ENCODE measurements at places on chromosomes 16 and 17.

DNA sequence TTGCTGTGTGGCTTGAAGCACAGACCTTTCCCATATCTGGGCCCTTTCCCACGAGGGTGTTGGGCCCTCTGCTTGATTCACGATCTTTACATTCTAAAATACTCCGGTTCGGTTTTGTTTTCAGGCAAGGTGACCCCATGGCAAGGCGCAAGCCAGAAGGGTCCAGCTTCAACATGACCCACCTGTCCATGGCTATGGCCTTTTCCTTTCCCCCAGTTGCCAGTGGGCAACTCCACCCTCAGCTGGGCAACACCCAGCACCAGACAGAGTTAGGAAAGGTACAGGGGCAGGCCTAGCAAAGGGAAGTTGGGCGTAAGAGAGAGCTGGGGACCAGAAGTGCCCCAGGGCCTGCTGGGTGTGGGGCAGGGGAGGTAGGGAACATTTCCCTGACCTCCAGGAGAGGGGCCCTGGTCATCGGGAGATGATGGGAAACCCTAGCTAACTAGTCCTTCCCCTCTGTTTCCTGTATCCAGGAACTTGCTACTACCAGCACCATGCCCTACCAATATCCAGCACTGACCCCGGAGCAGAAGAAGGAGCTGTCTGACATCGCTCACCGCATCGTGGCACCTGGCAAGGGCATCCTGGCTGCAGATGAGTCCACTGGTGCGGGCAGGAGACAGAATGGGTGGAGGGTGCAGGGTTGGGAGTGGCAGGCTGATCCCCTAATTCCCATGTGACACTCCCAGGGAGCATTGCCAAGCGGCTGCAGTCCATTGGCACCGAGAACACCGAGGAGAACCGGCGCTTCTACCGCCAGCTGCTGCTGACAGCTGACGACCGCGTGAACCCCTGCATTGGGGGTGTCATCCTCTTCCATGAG, 1.4 kb downstream of the ALDOA start:
- peak; percentile 14 for DNase-seq

DNA sequence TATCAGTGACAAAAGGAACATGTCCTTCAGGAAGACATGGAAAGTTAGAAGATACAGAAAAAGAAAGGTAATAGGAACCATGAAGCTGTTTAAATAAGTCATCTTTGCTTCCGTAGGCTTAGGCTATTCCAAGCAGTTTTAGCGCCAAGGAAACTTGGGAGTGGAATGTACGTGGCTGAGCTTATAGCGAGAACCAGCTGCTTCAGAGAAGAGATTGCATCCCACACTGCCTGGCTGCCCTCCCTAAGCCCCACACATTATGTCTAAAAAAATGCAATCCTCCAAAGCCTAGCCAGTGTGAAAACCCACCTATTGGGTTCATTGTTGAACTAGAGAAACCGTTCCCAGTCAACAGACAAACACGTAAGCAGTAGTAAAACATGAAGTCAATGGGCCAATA, 149.9 kb downstream of the SLC39A11 start:
- DNase-seq: no peak

DNA sequence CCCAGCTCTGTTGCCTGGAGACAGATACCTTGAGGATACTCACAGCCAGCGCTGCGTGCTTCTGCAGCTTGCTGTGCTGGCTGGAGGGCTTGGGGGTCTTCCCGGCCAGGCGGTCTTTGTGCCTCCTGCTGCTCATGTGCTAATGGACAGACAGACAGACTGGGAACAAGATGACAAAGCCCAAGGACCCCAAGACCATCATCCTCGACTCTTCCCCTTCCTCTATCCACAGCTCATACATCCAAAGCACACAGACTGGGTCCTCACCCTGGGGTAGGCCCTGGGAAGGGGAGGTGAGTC, 7.7 kb downstream of the NKIRAS2 start:
- no peak for DNase-seq

DNA sequence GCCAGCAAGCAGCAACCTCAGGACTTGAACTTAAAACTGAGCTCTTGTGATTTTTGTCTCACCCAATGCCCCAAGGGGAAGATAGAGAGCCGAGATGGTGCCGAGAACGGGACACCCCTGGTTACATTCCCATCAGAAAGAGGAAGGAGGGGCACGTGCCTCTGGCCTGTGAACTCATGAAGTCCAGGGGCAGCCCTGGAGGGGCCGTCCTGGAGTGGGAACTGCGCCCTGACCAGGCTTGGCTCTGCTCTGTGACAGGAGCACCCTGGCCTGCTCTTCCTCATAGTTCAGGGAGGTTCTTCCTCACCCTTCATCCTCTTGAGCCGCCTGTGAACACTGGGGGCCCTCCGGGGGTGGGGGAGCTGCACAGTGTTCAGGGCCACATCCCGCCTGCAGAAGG, 130.3 kb upstream of the FOXF1 start:
- no peak for DNase-seq

DNA sequence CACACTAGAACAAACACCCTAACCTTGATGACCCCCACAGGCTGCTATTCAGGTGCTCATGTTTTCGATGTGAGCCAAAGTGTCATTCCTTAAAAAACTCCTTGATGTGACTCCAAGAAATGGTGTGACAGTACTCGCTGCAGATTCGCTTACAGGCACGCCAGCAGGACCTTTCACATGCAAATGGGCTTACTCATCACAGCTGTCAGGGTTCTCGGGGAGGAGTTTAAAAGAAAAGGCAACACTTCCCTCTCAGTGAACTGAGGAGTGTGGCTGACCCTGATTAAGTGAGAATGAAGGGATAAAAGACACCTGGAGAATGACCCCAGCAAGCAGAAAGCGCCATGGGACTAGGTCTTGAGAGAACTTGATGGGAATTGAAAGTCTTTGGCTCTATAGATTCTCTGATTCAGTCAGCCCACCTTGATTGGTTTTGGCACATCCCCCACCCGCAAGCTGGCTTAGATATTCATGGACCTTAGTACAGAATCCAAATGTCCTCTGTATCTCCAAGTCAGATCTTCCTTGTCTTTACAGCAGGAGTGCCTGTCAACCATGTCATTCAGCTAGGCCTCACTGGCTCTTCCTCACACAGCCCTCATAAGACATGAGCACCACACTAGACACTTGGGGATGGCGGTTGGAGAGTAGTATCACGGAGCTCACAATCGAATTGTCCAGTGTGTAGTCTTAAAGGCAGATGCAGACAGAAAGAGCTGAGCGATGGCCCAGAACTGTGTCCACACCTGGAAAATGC, 82.6 kb downstream of the HIC1 start:
- no peak for DNase-seq

Data from hypothalamus (tissue), 51 donors.